ENCODE measurements at places on chromosomes 12 and 14.

- DNase-seq, result no peak
Measured at GRCh38 chr12:86264451-86265328, 8.5 kb upstream of the MGAT4C start.

GRCh38 chr14:79852950-79853744 lies 358.2 kb downstream of the DIO2 start:
- no peak for DNase-seq

- DNase-seq, result no peak
Measured at GRCh38 chr12:97308576-97309198, 153.9 kb upstream of the RMST start.

DNA sequence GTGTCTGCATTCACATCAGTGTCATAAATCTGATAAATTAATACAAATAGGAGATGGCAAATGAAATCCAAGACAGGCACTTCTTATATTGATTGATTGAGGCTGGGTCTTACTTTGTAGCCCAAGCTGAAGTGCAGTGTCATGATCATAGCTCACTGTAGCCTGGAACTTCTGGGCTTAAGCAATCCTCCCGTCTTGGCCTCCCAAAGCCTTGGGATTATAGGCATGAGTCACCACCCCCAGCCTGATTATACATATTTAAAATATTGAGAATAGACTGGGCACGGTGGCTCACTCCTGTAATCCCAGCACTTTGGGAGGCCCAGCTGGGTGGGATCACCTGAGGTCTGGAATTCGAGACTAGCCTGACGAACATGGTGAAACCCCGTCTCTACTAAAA lies 51.3 kb downstream of the MARK3 start:
- DNase-seq, result no peak

DNA sequence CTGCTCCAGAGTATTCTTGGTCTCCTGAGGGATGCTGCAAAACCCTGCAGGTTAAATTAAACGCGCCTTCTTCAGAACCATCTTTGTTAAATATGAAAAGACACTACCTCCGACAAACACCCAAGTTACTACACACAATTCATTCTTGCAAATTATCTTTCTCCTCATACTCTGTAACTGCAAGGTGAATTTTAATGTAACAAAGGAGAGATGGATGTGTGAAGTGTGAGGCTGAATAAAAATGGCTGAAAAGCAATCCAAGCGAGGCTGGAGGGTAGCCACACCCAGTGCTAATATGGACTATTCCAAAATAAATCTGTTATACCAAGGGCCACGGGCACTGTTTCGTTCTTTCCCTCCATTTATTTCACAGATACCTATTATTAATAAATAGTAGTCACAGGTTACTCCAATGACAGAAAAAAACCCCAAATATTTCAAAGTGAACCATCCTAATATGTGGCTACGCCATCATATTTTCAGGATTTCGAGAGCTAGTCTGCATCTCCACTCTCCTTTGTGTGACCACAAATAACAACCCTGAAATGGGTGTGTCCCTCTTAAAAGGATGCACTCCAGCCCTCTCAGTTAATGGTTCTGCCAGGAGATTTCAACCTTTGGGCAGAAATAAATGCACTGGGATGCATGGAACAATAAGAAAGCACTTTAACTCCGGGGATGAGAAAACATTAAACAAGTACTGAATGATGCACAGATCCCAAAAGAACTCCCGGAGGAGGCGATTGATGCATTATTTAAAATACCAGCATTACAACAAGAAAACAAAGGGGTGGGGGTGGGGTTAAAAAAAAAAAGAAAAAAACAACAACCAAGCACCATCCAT lies 53.1 kb upstream of the CCDC175 start:
- DNase-seq, result peak; percentile 76

DNA sequence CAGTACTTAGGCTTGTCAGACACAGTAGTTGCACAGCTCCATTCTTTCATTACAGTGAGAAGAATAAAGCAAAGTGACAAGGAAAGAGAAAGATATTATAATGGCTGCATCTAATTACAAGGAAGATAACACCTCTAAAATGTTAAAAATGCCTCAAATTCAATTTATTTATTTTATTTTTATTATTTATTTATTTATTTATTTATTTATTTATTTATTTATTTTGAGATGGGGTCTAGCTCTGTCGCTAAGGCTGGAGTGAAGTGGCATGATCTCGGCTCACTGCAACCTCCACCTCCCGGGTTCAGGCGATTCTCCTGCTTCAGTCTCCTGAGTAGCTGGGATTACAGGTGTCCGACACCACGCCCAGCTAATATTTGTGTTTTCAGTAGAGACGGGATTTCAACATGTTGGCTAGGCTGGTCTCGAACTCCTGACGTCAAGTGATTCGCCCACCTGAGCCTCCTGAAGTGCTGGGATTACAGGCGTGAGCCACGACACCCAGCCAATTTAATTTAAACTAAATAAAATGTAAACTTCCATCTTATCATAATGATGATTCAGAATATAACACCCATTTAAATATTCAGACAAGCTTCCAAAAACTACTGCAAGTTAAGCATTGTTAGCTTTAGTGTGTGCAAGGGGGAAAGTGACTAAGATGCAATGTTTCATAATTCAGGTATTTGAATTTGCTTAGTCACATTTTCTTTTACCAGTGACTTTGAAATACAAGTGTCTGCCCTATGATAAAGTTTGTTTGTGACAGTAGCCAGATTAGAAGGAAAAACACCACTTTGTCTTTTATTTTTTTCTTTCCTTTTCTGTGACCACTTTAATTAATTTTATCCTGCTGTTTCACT lies 2.4 kb upstream of the CFAP54 start:
- no peak for DNase-seq

GRCh38 chr14:68926236-68926635 lies 52.9 kb downstream of the ACTN1 start:
- DNase-seq, result no peak

DNA sequence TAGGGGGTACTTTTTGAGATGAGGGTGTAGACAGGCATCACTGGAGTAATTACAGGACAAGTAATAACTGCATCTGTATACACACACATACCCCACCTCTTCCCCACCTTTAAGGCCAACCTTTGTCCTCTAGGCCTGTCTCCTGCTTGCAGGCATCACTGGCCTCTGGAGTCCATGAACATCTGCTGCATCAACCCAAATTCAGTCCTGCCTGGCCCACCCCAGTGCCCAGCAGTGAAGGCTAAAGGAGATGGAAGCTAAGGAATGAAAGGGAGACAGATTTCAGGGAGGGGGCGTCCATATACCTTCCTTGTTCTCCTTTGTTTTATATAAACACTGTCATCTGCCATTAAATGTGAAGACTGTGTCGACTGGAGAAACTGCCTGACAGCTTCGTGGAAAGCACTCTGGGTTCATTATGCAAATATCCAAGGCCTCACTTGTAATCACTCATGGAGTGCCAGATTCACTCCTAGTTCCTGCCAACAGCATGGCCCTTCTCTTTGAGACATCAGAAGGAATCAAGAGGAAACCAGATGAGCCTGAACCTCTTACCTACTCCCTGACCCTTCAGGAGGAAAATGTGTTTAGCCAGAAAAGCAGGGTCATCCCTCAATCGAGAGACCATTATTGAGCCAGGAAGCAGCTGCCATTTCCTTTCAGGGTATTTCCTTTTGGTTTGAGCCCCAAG lies 64.4 kb downstream of the SERPINA3 start:
- no peak for DNase-seq

- DNase-seq, result no peak
Measured at GRCh38 chr12:92436856-92437255, 265.9 kb upstream of the PLEKHG7 start.

GRCh38 chr12:57232156-57232756 lies 2.7 kb downstream of the SHMT2 start:
- DNase-seq, result no peak

- no peak for DNase-seq
Measured at GRCh38 chr14:77853919-77854318, 54.0 kb downstream of the ADCK1 start.

- DNase-seq, result no peak
Measured at GRCh38 chr14:29671034-29671433, 256.6 kb downstream of the PRKD1 start.

DNA sequence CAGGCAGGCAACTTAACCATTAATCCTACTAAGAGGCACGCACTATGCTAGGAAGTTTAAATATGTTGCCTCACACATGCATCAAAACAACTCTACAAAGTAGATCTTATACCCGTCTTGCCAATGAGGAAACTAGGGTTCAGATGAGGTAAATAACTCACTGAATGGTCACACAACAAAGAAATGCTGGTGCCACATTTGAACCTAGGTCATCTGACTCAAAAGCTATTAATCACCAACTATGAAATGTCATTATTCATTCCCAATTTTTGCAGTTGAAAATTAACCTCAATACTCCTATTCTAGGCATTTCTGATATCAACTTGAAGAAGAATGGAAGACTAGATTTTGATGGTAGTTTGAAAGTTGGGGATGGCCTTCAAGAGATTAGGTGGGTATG lies 2.8 kb upstream of the PYROXD1 start:
- no peak for DNase-seq

DNA sequence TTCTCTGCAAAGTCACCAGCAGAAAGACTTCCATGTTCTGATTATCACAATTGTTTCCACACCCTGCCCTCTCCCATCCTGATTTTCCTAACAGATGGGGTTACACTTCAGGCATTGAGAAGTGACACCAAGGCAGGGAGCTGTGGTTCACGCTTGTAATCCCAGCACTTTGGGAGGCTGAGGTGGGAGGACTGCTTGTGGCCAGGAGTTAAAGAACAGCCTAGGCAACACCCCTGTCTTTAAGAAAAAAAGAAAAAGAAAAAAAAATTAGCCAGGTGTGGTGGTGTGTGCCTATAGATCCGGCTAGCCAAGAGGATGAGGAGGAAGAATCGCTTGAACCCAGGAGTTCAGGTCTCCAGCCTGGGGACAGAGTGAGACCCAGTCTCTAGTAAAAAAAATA lies 5.2 kb downstream of the PPP1CC start:
- no peak for DNase-seq

DNA sequence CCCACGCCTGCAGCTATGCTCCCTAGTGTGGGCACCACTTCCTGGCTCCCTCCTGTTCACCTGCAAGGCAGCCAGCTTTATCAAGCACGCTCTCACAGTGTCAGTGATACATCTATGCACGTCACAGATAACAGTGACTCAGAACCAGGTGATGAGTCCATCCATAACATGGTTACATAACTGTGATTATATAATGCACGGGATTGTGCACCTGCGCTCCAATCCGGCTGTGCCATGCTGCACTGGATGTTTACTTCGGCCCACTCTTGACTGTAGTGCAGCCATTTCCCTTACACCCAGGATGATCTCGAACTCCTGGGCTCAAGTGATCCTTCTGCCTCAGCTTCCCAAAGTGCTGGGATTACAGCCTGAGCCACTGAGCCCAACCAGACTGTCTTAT lies 38.4 kb upstream of the CEP83 start:
- DNase-seq, result no peak

DNA sequence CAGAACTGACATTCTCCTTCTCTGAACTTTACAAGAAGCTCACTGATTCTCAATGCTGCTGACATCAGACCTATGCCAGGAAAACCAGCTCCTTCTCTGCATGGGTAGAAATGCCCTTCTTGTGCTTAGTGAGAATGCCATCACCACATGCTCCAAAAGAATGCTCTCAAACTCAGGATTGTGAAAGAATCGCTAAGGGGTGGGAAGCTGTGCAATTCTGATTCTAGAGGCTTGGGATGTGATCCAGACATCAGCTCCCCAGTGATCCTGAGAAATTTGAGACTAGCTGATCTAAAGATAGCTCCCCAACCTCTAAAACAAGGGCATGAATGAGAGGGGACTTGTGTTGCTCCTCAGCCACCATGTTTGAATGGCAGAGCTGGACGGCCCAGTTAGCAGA lies 113.2 kb downstream of the DPF3 start:
- no peak for DNase-seq

DNA sequence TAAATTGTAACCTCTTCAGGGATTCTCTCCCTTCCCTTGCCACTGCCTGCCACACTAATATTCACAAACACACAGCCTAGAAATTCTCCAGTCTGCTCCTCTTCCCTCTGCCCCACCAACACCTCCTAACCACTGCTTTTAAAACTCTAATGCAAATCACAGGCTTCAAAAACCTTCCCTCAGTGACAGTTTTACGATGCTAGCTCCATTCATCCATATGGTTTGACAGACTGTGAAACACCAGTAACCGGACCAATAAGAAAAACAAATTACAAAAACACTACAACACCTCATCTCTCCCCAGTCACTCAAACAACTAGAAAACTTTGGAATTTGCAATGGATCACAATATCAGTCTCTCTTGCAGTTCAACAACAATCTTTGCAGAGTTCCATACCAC lies 5.7 kb downstream of the DPF3 start:
- DNase-seq, result peak; percentile 16

DNA sequence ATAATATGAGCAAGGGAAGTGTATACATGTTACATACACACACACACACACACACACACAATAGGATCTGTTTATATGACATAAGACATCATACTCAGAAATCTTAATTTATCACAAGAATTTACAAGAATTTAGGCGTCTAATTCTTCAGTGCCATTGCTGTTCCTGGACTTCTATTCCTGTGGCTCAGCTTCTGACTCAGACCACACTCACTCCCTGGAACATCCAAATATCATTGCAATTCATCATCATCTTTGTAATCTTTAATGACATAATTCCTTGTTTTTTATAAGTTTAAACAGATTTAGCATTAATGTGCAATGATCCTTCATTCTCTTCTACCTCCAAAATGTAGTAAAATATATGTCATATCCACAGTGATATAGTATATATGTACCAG lies 544.2 kb downstream of the FOXG1 start:
- no peak for DNase-seq

- no peak for DNase-seq
Measured at GRCh38 chr12:105369014-105369413, 38.5 kb downstream of the C12orf75 start.

GRCh38 chr14:94175011-94175745 lies 1.1 kb downstream of the PPP4R4 start:
- no peak for DNase-seq

DNA sequence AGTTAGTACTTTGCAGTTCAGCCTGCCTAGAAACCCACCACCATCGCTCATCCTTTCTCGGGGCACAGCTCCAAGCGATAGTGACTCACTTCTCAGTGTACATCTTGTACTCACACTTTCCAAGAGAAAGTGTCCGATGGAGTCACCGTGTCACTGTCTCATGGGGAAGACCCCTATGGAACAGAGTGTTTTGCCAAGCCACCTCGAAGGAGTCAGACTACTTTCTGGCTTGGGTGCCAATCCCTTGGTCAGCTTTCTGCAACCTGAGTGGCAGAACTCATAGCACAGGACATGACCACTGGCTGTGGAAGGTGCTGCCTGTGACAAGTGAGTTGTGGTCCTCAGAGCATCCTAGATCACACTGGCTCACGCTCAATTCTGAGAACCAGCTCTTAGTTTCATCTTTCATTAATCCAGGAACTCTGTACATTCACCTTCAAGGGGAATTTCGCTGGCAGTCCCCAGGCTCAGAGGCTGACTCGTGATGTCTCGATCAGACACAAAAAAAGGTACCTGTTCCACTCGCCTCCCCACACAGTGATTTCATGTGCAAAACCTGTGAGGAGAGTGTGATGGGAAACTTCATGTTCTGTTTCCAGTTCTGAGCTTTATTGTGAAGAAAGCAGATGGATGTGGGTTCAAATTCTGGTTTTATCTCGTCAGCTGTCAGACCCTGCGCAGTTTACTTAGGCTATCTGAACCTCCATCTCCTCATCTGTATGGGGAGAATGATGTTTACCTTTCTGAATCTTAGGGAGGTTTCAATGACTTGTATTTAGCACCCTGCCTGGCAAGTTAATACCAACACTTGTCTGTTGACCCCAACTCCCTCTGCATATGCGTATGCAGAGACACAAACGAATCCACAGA lies 127.3 kb upstream of the CCND2 start:
- no peak for DNase-seq
